Effector memory CD4-positive, alpha-beta T cell (primary cell): ENCODE measurements at places on chromosomes 13 and 19.
A peak's percentile ranks its signal among the peaks of the same experiment; 100 is the strongest.

GRCh38 chr19:2700660-2701360 lies 1.7 kb downstream of the GNG7 start:
- DNase-seq = no peak

DNA sequence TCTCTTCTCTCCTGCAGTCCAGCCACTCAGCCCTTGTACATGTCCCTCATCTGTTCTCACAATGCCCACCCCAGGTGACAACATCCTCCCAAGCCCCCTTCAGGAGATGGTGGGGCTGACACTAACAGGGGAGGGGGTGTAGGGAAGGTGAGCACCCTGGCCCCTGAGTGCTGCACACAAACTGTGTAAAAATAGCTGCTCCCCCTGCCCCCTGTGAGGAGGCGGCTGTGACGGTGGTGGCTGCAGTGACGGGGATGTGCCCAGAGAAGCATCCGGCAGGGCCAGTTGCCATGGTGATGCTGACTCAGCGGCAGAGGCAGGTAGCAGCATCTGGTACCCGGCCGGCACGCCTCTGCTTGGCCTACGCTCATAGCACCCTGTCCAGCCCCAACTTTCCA lies 13.0 kb upstream of the JUND start:
- peak; percentile 90 for DNase-seq

GRCh38 chr13:20219577-20219976 lies 12.5 kb downstream of the GJB6 start:
- DNase-seq = no peak

DNA sequence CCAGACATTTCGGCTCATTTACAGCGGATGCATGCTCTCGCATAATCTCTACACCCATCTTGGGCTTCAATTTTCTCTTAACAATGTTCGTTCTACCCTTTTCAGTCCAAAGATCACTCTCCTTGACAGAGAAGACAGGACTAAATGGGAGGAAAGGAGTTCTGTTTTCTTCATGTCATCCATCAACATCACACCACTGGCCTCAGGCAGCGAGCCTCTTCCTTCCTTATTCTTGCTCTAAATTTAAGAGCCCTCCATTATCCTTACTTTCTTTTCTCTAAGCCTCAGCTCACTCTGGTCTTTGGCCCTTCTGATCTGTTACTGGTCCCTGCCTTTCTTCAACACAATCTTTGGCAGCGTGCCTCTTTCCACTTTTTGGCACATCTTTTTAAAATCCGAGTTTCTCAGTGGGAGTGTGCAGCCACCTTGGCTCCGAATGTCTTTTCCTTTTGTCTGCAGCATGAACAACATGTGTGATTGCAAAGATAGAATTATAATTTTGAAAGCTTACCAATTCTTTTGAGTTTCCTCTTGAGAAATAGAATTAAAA lies 98.7 kb downstream of the FAM216B start:
- no peak for DNase-seq

- no peak for DNase-seq
Measured at GRCh38 chr13:51524312-51524711, 60.0 kb upstream of the WDFY2 start.

DNA sequence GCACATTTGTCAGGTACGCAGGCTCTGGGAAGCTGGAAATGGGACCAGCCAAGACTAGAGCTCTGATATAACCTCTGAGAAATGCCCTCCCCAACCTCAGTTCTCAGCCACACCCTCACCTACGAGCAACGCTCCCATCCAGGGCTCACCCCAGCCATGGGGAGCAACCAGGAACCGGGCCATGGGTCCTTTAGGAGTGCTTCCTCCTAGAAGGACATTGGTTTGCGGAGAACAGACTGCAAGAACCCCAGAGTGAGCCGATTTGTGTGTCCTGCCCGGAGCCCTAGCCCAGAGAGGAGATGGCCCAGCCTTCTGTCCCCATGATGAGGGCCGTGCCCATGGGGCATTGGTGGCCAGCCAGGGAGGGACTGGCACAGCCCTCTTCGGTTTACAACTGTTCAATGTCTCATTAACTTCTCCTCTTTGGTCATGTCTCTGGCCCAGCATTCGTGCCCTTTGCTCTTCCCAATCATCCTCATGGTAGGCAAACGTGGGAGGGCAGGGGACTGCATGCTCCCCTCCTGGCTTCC lies 32.9 kb upstream of the IGSF23 start:
- DNase-seq = no peak
